ENCODE measurements at places on chromosomes 3 and 15.

- no peak for DNase-seq
These were observed 131.6 kb downstream of the CHCHD6 start for GRCh38 chr3:126835472-126836219.

GRCh38 chr3:111260878-111261277 is 189.3 kb downstream of the NECTIN3 start:
- DNase-seq = no peak

DNA sequence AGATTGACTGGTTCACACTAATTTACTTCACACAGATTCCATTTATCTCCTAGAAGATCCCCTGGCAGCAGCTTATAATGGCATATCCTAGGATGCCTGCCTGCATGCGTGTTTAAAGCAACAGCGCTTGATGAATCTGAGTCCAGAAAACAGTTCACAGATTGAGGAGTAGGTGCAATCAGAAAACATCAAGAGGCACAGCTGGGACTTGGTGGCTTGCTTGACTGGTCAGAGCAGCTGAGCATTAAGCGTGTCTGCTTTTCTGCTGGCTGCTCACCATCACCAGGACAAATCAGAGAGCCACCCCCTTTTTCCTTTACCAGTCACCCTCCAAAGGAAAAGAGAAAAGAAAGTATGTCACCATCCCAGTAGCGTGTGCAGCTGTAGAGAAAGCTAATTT is 223.6 kb downstream of the WDR72 start:
- DNase-seq = no peak

DNA sequence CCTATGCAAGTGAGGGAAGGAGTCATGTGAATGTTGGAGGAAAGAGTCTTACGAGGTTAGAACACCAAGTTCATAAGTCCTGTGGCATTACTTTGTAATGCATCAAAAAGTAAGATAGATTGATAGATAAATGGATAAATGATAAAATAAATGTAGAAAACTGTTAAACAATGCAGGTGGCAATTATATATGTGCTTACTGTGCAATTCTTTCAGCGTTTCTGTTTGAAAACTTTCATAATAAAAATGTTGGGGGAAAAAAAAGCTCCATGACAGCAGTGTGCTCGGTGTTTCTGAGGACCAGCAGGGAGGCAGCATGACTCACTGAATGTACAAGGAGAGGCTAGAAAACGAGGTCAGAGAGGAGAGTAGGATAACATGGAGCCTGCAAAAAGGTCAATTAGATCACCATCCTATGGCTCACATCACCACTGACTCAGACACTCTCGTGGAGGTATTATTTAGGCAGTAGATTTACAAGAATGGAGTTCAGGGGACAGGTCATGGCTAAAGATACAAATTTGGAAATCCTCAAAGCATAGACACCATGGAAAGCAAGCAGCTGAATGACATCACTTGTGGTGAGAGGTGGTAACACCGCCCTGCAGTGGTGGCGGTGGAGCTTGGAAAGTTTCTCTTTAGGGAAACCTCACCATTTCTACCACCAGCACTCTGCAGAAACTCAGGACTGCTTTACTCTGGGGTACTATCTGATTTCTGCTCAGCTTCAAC is 219.8 kb downstream of the CTNNB1 start:
- DNase-seq = peak; percentile 52

GRCh38 chr15:75230551-75231371 is 27.4 kb upstream of the GOLGA6C start:
- DNase-seq = no peak

Measured in stimulated activated naive CD8-positive, alpha-beta T cell treated with anti-CD3 and anti-CD28 coated beads, Interleukin-15, amount 100 ng/mL, for 72 hours (primary cell).